ENCODE measurements at places on chromosomes 1 and 21.
A peak's percentile ranks its signal among the peaks of the same experiment; 100 is the strongest.

DNA sequence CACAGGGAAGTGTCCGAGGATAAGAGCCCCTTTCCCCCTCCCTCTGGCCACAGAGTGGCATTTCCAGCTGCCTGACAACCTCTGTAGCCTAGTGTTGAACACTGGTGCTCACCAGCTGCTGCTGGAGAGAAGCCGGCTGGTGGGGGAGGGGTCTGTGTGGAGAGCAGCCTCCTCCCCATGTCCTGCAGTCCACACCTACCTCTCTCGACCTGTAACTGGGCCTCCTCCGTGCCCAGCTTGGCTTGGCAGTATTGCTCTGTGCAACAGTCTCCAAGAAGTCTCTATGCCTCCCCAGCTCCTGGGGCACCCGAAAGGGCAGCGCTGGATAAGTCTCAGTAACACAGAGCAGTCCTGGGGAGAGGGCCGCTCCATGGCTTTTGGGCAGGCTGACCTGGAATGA, 17.0 kb downstream of the PAPPA2 start:
- no peaks in the 10 kb centered on the region for H3K27me3 ChIP-seq
- no peaks in the 10 kb centered on the region for H3K36me3 ChIP-seq
- peak; percentile 48 for DNase-seq
- H3K4me3 ChIP-seq: no peak overlapping the region

- no peaks in the 10 kb centered on the region for H3K27me3 ChIP-seq
- no peak overlapping the region for H3K4me3 ChIP-seq
- H3K27ac ChIP-seq: no peak overlapping the region
- H3K36me3 ChIP-seq: no peaks in the 10 kb centered on the region
- H3K4me1 ChIP-seq: no peaks in the 10 kb centered on the region
These were observed 225.4 kb upstream of the NRIP1 start for GRCh38 chr21:15289896-15290841.

DNA sequence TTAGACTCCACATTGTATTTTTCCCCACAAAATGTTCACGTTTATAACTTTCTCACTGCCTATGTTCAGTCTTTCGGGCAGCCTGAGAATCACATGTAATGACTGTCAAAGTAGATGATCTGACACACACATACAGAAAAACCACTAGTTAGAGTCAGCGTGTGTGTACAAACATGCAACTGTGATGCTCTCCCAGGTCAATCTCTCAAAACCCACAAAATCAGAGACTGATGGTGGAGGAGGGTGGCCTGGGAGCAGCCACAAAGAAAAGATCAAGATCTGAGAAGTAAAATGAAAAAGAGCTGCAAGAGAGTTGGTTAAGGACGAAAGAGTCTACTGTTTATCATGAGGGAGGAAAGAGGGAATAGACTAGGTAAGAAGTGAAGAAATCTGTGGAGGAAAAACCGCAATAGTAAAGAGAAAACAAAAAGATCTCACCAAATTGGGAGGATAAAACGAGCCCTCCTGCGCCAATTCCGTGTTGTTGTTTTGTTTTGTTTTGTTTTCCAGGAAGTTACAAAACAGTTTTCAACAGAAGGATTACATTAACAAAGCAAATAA, 2.3 kb downstream of the EGLN1 start:
- no peaks in the 10 kb centered on the region for H3K36me3 ChIP-seq
- peaks cover 73% of the 10 kb centered on the region for H3K27me3 ChIP-seq
- H3K4me1 ChIP-seq: peaks cover 23% of the 10 kb centered on the region
- no peak overlapping the region for H3K27ac ChIP-seq
- H3K4me3 ChIP-seq: peak overlapping the region; percentile 79
- no peak for DNase-seq

DNA sequence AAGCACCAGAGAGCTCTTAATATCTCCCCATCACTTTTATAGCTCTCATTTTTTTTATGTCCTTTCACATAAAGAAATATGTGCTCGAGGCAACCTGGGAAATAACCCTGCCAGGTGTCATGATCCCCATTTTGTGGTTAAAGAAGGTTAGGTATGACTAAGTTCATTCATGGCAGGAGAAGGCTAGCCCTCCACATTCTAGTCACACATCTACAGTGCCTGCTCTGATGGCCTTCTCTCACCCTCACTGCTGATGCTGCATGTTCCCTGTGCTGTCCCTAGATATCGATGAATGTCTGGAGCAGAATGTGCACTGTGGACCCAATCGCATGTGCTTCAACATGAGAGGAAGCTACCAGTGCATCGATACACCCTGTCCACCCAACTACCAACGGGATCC, 187.5 kb downstream of the TPR start:
- no peak overlapping the region for H3K4me3 ChIP-seq
- H3K27me3 ChIP-seq: no peaks in the 10 kb centered on the region
- no peak for DNase-seq
- H3K27ac ChIP-seq: no peak overlapping the region
- no peaks in the 10 kb centered on the region for H3K4me1 ChIP-seq

GRCh38 chr1:223775054-223775453, 62.7 kb downstream of the CAPN2 start:
- no peak overlapping the region for H3K4me3 ChIP-seq
- no peak for DNase-seq
- H3K27me3 ChIP-seq: no peaks in the 10 kb centered on the region
- no peak overlapping the region for H3K27ac ChIP-seq

GRCh38 chr1:157155658-157156057, 17.5 kb upstream of the ETV3 start:
- H3K27me3 ChIP-seq: no peaks in the 10 kb centered on the region
- no peaks in the 10 kb centered on the region for H3K36me3 ChIP-seq
- no peak overlapping the region for H3K27ac ChIP-seq
- peak overlapping the region; percentile 40 for H3K4me3 ChIP-seq

GRCh38 chr1:165254376-165254775, 102.1 kb downstream of the LMX1A start:
- H3K27me3 ChIP-seq: no peaks in the 10 kb centered on the region
- no peaks in the 10 kb centered on the region for H3K4me1 ChIP-seq
- no peak overlapping the region for H3K4me3 ChIP-seq
- H3K36me3 ChIP-seq: no peaks in the 10 kb centered on the region
- no peak overlapping the region for H3K27ac ChIP-seq

- H3K27ac ChIP-seq: no peak overlapping the region
- no peaks in the 10 kb centered on the region for H3K27me3 ChIP-seq
- H3K4me3 ChIP-seq: no peak overlapping the region
- no peaks in the 10 kb centered on the region for H3K4me1 ChIP-seq
These were observed 228.4 kb upstream of the DMRTA2 start for GRCh38 chr1:50651476-50652263.

DNA sequence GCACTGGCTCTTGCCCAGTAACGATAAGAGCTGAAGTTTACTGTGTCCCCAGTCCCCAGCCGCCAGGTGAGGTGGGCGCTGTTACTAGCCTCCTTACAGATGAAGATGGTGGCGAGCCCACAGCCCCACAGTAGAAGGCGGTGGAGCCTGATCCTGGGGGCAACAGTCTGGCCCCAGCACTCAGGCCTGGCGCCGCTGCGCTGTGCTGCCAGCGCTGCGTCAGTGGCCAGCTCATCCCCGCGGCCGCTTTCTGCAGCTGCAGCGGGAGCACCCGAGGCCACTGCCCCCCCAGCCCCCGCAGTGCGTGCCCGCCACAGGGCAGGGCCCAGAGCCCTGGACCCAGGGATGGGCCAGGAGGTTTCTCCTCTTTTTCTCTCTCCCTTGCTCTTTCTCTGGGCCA, 13.3 kb downstream of the H6PD start:
- no peak overlapping the region for H3K27ac ChIP-seq
- H3K27me3 ChIP-seq: no peaks in the 10 kb centered on the region
- H3K36me3 ChIP-seq: no peaks in the 10 kb centered on the region
- peaks cover 20% of the 10 kb centered on the region for H3K4me1 ChIP-seq
- no peak for DNase-seq

DNA sequence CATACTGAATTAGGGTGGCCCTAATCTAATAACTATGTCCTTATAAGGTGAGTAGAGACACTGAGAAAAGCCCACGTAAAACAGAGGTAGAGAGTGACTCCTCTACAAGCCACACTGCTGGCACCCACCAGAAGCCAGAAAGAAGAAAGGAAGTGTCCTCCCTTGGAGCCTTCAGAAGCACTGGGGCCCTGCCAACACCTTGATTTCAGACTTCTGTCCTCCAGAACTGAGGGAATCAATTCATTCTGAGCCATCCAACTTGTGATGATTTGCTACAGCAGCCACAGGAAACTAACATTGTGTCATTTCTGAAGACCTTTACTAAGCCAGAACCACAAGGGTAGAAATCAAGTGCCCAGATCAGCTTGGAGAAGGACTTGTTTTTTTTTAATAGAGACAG, 15.0 kb downstream of the GNB1 start:
- H3K4me1 ChIP-seq: peaks cover 4% of the 10 kb centered on the region
- no peaks in the 10 kb centered on the region for H3K27me3 ChIP-seq
- DNase-seq: no peak
- H3K36me3 ChIP-seq: peaks cover 13% of the 10 kb centered on the region
- no peak overlapping the region for H3K4me3 ChIP-seq

GRCh38 chr1:149962039-149962647, 25.5 kb upstream of the MTMR11 start:
- no peak overlapping the region for H3K4me3 ChIP-seq
- H3K36me3 ChIP-seq: peaks cover 47% of the 10 kb centered on the region
- no peak overlapping the region for H3K27ac ChIP-seq
- H3K27me3 ChIP-seq: no peaks in the 10 kb centered on the region
- no peaks in the 10 kb centered on the region for H3K4me1 ChIP-seq
- DNase-seq: peak; percentile 78

DNA sequence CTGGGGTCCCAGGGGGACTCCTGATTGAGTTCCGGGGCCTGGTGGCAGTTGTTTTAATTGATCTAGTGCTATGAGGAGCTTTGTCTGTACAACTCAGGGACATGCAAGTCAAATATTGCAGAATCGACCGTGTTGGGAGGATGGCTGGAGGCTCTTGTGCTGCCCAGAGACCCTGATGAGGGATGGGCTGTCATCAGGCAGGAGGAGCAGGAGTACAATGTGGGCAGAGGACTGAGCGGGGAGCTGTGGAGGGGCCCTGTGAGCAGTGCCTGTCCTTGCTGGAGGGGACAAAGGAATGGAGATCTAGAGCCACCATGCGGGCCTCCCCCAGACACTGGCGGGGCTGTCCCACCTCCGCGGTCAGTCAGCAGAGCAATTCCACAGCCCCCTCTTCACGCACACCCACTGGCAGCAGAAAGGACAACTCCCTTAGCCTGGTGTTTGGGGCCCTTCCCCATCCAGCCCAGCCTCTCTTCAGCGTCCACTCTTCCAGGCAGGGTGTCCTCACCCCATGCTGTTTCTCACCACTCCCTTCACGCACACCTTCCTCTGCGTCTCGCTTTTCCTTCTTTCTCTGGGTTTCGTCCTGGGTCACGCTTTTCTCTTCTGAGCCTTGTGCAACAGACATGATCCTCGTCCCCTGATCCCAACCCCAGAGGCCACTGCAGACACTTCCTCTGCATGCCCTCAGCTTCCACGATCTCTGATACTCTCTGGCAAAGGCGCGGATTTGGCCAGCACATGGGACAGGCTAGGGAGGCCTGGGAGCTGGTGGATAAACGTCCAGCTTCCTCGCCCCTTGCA, 122.6 kb downstream of the GRIK3 start:
- H3K4me3 ChIP-seq: no peak overlapping the region
- no peaks in the 10 kb centered on the region for H3K36me3 ChIP-seq
- no peak for DNase-seq
- H3K4me1 ChIP-seq: no peaks in the 10 kb centered on the region

DNA sequence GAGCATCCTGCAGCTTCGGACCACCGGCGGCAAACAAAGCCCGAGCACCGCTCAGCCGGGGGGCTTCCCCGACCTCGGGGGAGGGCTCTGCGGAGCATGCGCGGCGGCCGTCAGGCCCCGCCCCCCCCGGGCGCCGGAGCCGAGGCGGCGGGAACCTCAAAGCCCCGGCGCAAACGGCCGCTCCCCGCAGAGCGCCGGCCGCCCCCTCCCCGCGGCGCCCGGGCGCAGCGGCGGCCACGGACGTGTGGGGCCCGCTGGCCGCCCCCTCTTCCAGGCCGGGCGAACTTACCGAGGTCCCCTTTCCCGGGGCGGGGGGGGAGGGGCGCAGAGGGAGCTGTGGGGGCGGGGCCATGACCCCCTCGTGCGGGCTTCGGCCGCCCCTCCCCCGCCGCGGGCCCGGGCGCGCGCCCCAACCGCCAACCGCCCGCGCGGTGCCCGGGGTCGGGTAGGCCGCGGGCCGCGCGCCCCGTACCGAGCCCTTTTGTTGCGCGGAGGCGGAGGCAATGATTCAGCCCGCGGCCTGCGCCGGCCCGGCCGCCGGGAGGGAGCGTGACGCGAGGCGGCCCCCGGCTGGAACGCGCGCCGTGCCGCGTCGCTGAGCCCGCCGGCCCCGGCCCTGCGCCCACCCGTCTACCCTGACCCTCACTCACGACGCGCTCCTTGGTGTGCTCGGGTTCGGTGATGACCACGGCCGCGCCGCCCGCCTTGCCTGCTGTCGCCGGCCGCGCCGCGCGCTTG, 1.7 kb downstream of the RCC2 start:
- peak; percentile 66 for DNase-seq
- peaks cover 9% of the 10 kb centered on the region for H3K27me3 ChIP-seq
- peak overlapping the region; percentile 86 for H3K4me3 ChIP-seq
- H3K36me3 ChIP-seq: peaks cover 8% of the 10 kb centered on the region
- peak overlapping the region; percentile 85 for H3K27ac ChIP-seq

GRCh38 chr21:17725339-17725738, 93.8 kb downstream of the C21orf91 start:
- no peaks in the 10 kb centered on the region for H3K27me3 ChIP-seq
- no peak for DNase-seq
- H3K4me3 ChIP-seq: no peak overlapping the region
- no peaks in the 10 kb centered on the region for H3K36me3 ChIP-seq
- H3K4me1 ChIP-seq: no peaks in the 10 kb centered on the region

DNA sequence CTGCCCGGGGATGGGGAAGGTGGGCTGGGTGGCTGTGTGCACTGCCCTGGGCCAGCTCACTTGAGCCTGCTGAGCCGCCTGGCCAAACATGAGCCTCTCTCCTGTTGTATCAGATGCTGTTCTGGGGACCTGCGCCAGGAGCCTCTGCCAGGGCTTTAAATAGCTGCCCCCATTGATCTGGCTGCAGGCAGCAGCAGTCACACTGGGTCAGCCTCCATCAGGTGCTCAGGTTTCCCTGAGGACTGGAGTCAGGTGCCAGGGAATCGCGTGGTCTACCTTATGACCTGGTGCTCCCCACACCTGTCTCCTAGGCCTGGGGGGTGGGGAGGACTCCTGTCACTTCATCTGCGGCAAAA, 700 bp upstream of the CCDC28B start:
- peak overlapping the region; percentile 69 for H3K4me3 ChIP-seq
- H3K27ac ChIP-seq: no peak overlapping the region
- peaks cover 30% of the 10 kb centered on the region for H3K4me1 ChIP-seq
- DNase-seq: no peak
- peaks cover 16% of the 10 kb centered on the region for H3K36me3 ChIP-seq
- peaks cover 26% of the 10 kb centered on the region for H3K27me3 ChIP-seq

Measured in GM23338 (cell line).